ENCODE measurements at places on chromosomes 16 and 17.

- no peak for DNase-seq
Observed at GRCh38 chr16:25585526-25585925, 106.2 kb upstream of the HS3ST4 start.

GRCh38 chr17:17812211-17813054 is 24.4 kb downstream of the SREBF1 start:
- peak; percentile 70 for DNase-seq

- no peak for DNase-seq
Observed at GRCh38 chr17:48181653-48182052, 74.1 kb downstream of the SNX11 start.

- no peak for DNase-seq
Observed at GRCh38 chr17:51685287-51685909, 425.1 kb downstream of the UTP18 start.

GRCh38 chr17:1486802-1487695 is 5.4 kb downstream of the MYO1C start:
- peak; percentile 79 for DNase-seq
